NCI-H1417 treated with DMSO at 0.1 percent for 48 hours (cell line): ENCODE measurements at places on chromosomes 3 and 15.

DNA sequence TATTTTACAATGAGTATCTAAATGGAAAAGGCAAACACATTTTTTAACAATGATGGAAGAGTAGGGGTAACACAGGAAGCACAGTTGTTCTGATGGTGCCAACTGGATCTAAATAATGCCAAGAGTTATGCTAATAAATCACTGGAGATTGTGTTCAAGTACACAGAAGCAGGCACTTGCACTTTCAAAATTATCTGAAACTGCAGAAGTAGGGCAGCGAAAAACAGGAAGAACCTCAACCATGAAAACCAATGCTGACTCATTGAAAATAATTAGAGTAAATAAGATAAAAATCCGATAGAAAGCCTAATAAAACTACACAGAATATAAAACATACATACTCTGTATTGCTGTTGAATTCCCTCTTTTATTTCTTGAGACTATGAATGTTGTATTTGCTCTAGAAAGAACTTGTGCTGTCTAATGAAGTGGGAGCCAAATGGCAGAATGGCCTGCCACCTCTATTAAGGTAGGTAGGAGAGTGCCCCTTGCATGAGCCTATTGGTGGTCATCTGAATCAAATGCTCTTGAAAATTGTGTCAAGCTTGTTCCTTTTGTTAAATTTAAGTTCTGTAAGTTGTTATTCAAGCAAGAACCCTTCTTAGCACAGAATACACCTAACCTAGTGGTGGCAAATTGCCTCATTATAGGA, 93.7 kb downstream of the ABI3BP start:
- DNase-seq: no peak

GRCh38 chr15:59918994-59919951, 84.8 kb upstream of the FOXB1 start:
- DNase-seq: no peak

DNA sequence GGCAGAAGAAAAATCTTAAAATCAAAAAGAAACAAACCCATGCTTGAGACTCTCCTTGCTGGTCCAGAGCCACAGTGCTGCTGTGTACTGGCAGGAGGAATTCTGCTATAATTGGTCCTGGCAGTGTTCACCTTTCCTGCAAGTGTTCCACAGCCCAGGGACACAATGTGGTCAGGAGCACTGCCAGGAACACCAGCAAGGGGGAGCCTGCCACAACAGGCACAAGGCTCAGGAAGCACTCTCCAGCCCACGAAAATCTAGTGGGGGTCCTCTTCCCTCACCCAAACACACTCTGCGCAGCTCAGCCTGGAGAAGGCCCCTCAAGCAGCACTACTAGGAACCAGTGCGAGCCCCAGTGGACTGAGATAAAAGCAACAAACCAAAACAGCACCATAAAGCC, 92.9 kb downstream of the UBE3A start:
- DNase-seq: no peak

DNA sequence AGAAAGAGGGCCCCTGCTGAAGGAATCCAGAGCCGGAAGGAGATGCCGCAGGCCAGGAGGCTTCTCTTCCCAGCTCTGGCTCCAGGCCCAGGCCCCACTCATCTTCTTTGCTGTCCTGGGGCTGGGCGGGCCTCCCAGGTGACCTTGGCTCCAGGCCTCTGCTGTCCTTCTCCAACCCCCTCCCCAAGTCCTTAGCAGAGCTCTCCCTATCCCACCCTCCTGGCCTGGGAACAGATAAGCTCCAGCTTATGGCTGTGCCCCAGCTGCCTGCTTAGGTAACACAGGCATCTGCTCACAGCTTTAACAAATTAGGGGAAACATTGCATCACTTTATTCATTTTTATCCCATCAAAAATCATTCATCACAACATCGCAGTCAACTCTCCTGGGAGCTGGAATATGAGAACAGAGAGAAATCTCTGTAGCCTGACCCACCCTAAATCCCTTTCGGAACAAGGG, 86.9 kb downstream of the SEMA5B start:
- no peak for DNase-seq

GRCh38 chr15:67836477-67836876, 3.4 kb downstream of the RNU6-1 start:
- peak; percentile 34 for DNase-seq

- peak; percentile 30 for DNase-seq
Measured at GRCh38 chr15:56491110-56491722, 26.3 kb upstream of the MNS1 start.

GRCh38 chr15:96359616-96360521, 29.4 kb downstream of the NR2F2 start:
- DNase-seq: no peak

DNA sequence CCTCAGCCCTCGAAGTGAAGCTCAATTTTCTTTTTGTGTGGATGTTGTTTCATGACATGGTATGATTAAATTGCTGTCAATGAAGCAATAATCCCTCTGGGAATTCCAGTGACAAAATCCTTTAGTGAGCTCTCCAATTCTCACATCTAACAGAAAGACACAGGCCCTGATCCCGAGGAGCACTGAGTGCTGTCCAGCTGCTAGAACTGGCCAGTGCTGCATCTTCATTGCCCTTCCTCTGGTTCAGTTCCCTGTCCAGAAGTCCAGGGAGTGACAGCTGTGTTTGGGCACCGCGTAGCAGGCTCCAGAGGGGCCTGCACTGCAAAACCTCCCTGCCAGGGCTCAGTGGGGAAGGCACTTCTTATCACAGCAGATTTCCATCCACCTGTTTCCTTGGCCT, 516.8 kb upstream of the ATP11B start:
- no peak for DNase-seq

GRCh38 chr3:43996379-43997301, 245.0 kb upstream of the TOPAZ1 start:
- DNase-seq: no peak

DNA sequence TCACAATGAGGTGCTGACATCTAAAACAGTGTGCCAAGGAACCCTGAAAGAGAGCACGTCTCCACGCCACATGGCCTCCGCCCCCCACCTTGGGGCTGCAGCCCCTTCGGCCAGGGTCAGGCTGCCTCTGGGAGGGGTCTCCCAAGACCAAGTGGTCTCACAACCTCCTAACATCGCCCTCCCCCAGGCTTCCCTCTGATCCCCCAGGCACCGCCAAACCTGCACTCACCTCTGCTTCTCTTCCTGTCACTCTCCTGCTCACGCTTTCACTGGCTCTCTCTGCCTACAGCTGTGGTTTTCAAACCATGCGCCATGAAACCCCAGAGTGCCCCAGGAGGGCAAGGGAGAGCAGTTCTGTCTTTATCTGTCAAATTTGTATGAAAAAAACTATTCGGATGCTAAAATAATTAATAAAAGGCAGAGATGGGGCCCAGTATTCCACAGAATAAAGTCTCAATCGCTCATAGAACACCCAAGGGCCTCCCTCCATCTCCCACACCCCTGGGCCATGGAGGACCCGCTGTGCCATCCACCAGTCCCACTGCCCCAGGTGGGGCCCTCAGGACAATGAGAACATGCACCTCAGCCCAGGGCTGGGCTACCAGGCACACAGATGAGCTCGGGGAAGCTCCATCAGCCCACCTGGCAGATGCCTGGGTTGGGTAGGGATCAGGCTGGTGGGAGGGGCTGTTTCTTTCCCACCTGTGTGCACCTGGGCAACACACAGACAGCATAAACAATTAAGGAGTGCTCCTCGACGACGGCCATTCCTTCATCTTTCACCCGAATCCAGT, 21.5 kb downstream of the CYFIP1 start:
- DNase-seq: no peak

DNA sequence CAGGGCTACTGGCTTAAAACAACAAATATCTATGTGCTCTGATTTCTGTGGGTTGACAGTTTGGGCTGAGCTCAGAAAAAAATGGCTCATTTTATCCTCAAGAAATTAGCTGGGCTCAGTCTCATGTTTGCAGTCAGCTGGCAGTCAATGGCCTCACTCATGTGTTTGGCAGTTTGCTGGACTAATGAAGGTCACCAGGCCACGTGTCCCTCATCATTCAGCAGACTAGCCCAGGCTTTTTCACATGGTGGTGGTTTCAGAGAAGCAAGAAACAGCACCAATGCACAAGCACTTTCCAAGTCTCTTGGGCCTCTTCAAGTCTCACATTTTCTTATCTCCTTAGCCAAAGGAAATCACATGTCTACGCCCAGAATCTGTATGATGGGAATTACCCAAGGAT, 478.3 kb upstream of the PPP2R3A start:
- DNase-seq: no peak

DNA sequence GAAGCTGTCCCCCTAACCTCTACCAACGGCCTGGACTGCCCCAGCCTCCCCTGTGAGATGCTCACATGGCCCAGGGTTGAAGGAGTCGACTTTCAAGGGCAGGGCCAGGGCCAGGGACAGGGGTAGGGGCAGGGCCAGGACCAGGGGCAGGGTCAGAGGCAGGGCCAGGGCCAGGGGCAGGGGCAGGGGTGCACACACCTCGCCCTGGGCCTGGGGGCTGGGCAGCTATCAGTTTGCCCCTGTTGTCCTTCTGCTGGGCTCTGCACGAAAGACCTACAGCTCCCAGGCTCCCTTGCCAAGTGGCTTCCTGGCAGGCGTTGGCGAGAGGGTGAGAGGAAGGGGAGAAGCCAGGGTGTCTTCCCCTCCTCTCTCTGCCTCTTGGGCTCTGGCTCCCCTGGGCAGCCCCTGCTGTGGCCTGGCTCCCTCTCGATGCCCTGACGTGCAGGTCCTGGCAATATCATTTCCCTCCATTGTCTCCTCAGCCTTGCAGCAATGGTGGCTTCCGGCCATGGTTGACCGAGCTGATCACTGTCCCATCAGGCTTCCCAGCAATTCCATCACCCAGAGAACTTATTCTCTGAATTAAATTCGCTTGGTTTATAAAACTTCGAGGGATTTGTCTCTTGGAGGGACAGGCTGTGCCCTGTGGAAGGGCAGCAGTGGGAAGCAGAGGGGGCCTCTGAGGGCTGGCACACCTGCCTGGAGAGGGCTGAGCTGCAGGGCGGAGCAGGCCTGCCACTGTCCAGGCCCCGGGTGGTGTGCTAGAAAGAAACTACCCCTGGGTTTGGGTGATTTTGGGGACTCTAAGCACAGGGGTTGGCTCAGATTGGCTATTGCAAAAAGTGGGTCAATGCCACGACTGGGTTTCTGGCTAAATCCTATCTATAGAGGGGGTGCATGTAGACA, 13.9 kb downstream of the PRR23E start:
- DNase-seq: no peak

DNA sequence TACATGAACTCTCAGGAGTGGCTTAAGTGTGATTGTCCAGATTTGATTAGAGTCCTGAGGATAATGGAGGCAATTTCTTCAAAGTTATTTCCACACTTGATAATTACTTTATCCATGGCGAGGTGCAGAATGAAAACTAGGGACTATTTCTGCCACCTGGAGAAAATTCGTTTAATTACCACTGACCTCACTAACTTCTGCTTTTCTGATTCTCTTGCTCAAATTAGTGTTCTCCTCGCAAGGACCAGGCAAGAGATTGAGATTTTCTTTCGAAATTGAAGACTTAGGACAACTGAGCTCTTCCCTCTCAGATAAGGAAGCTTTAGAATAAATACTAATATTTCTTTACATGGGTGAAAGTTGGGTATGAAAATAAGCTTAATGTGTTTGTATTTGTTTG, 135.2 kb downstream of the RYR3 start:
- no peak for DNase-seq

DNA sequence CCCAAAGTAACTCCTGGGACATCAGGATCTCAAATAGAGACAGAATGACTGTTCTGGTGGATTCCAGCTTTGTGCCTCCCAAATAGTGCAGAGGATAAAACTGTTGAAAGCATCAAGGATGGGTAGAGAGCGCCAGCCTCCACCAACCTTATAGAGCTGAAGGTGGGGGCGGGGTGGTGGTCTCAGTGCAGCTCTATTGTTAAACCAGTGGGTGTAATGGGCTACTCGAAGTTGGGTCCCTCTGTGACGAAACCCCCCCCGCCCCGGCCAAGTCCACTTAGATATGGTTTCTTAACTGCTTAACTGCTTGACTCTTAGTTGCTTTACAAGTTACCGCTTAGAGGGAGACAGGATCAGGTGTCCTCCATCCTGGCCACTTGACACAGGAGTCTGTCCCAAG, 22.7 kb downstream of the DHX30 start:
- DNase-seq: no peak

GRCh38 chr3:100879195-100879810, 113.9 kb downstream of the ABI3BP start:
- DNase-seq: no peak

DNA sequence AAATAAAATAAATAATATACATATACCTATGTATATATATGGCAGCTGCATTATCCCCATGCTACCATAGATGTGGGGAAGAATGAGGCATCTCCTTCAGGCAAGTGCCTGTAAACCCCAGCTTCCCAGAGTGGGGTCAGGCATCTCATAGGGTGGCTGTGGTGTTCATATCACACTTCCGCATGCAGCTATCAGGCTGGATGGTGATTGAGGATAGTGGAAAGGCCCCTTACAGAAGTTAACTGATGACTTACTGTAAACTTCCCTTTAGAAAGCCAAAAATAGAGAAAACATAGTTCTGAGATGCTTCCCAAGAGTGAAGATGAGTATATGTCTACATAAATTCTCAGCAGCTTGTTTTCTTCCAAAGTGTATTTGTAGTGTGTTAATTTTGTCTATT, 3.5 kb upstream of the PP2D1 start:
- no peak for DNase-seq

GRCh38 chr3:66991459-66991858, 6.6 kb upstream of the KBTBD8 start:
- no peak for DNase-seq

GRCh38 chr3:128847666-128848370, 31.6 kb upstream of the ACAD9 start:
- DNase-seq: no peak

DNA sequence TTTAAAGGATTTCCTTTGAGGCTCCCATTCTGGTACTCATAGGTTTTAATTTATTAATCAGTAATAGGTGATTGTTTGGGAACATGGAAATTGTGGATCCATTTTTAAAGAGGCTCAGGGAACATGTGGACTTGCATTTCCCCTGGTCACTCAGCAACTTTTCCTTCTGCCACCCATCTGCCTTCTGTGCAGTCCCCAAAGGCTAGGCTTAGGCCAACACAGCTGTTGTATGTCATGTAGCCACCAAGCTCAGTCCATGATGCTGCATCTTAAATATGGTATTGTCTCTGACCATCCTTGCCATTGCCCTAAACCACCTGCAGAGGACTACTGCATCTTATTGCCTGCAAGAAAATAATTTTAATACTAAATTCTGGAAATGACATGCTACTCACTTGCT, 416.7 kb upstream of the SEMA6D start:
- DNase-seq: no peak
